Activated T-helper 17 cell treated with anti-CD3 and anti-CD28 coated beads, Interleukin-2, amount 50 U/mL, for 72 hours (primary cell): ENCODE measurements at places on chromosomes 4 and X. TPM values are rescaled to one million over a fixed set of nuclear protein-coding genes. Genes with fewer than 3 reads are reported as not detected.

Gene PAGE5
- not detected for total RNA-seq

Gene SSX4
- not detected for total RNA-seq

Gene NDNF
- total RNA-seq = 2.5 TPM

Gene SSX2B
- not detected for total RNA-seq

Gene VCX3B
- not detected for total RNA-seq

Gene SMIM43
- total RNA-seq = not detected

GRCh38 chr4:173434231-173434630 is 35.3 kb upstream of the SCRG1 start:
- H3K4me1 ChIP-seq = no peaks in the 10 kb centered on the region
- H3K36me3 ChIP-seq = no peaks in the 10 kb centered on the region
- H3K27me3 ChIP-seq = no peaks in the 10 kb centered on the region
- H3K27ac ChIP-seq = peak overlapping the region; percentile 52
- no peak for ATAC-seq

- no peaks in the 10 kb centered on the region for H3K36me3 ChIP-seq
- H3K27ac ChIP-seq = no peak overlapping the region
- ATAC-seq = no peak
- no peak overlapping the region for H3K4me3 ChIP-seq
- no peaks in the 10 kb centered on the region for H3K4me1 ChIP-seq
- peaks cover 13% of the 10 kb centered on the region for H3K27me3 ChIP-seq
Observed at GRCh38 chr4:42906891-42907759, 14.6 kb downstream of the GRXCR1 start.

- H3K27ac ChIP-seq = no peak overlapping the region
- H3K4me3 ChIP-seq = no peak overlapping the region
- ATAC-seq = peak; percentile 79
- no peaks in the 10 kb centered on the region for H3K36me3 ChIP-seq
- H3K4me1 ChIP-seq = no peaks in the 10 kb centered on the region
- no peaks in the 10 kb centered on the region for H3K27me3 ChIP-seq
Observed at GRCh38 chr4:185437809-185438208, 12.0 kb upstream of the UFSP2 start.

DNA sequence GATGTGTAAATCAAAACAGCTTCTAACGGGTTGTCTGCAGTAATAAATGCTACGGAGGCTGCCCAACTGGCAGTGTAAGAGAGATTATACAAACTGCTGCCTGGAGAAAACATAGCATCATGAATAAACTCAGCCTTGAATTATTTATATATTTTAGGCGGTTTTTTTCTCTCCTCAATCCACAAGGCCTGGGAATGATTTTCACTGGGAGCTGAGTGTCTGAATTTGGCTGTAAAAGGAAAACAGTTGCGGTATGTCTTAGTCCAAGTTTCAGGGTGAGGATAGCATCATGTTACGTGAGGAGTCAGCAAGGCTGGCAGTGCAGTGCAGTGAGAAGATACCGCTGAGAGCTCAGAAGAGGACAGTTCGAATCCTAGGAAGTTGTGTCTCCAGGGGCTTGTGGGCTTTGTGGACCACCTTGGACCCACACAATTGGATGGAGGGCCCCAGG is 291.5 kb upstream of the BOD1L1 start:
- H3K4me1 ChIP-seq = no peaks in the 10 kb centered on the region

DNA sequence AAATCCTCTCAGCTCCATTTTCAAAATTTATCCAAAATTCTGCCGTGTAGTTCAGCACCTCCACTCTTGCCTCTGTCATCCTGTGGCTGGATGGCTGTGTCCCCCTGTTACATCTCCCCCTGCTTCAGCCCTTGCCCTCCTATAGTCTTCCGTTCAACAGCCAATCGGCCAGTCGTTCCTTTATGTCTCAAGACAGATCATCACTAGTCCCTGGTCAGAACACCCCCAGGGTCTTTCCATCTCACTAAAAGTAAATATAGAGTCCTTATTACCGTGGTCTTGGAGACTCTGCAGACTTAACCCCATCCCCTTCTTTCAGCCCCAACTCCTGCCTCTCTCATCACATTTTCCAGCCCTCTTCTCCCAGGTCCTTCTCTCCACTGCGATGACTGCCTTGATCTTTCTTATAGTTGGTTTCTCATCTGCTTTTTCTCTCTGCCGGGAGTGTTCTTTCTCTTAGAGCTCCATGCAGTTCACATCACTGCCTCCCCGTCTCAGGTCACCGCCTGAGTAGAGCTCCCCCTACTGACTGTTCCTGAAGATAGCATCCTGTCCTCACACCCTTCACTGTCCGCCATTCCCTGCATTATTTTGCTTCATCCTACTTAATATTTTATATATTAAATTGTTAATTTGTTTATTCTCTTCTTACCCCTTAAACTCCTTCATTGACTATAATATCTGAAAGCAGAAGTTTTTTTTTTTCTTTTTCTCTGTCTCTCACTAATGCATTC is 736.9 kb upstream of the MAGEB2 start:
- no peak for ATAC-seq
- H3K36me3 ChIP-seq = no peaks in the 10 kb centered on the region
- H3K27me3 ChIP-seq = no peaks in the 10 kb centered on the region
- H3K4me1 ChIP-seq = no peaks in the 10 kb centered on the region
- no peak overlapping the region for H3K27ac ChIP-seq
- H3K4me3 ChIP-seq = no peak overlapping the region

- H3K36me3 ChIP-seq = no peaks in the 10 kb centered on the region
- no peak for ATAC-seq
- no peak overlapping the region for H3K4me3 ChIP-seq
- H3K27me3 ChIP-seq = no peaks in the 10 kb centered on the region
Observed at GRCh38 chrX:41029332-41029731, 55.9 kb upstream of the USP9X start.

- ATAC-seq = peak; percentile 14
- H3K4me3 ChIP-seq = peak overlapping the region; percentile 33
- H3K27ac ChIP-seq = no peak overlapping the region
- no peaks in the 10 kb centered on the region for H3K4me1 ChIP-seq
- no peaks in the 10 kb centered on the region for H3K27me3 ChIP-seq
Observed at GRCh38 chrX:43949669-43950068, 23.5 kb downstream of the NDP start.
